ENCODE measurements at places on chromosomes 7 and 10.

DNA sequence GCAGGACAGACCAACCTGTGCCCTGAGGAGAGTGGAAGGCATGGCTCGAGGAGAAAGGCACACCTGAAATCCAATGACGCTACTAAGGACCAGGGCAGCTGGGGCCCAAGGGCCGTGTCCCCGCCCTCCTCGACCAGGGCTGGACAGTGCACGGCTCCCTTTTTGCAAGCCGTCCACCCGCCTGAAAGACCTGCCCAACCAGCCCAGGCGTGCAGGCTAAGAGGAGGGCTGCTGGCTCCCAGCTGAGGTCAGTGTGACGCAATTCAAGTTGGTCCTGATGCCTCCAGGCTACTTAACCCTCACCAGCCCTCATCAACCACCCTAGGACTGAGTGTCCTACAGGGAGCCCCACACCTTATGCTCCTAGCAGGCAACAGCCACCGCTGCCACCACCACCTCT lies 69.3 kb downstream of the DLG5 start:
- DNase-seq = no peak

GRCh38 chr10:100984672-100985177 lies 2.6 kb downstream of the MRPL43 start:
- no peak for DNase-seq

DNA sequence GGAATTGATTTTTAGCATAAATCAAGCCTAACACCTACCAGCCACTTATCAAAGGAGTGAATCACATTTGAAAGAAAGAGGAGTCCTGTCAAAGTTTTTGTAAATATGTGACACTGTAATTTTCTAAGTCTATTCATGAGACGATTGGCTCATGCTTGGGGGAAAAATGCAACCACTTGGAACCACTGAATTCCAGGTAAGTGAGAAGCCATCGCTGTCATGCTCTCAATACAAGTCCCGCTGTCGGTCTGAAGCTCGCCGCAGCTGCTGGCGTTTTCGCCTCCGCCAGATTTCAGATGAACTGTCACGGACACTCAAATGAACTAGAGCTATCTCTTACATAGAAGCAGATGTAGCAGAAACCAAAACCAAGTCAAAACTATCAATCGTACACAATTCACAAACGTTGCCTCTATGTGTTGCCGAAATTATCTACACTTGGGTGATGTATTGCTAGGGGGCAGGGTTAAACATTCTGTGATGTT lies 279.8 kb upstream of the FZD8 start:
- DNase-seq = no peak

DNA sequence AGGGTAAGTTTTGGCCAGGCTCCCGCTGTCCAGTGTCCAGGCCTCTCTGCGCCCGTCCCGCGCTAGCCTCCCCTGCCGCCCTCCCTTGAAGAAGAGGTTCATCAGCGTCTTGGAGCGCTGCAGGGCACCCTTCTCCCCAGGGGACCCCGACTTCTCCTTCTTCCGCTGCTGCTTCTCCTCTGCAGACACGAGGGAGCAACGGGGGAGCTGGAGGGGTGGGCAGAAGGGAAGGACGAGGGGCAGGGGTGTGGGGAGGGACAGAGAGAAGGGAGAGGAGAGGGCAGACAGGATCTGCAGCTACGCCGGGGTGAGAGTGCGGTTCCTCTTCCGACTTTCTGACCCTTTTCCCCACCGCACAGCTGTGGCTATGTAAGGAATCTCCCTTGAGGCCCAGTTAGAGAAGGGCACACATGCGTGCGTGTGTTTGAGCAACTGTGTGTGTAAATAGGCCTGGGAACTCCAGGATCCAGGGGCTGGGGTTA lies 12.8 kb downstream of the PDZD7 start:
- peak; percentile 39 for DNase-seq

- DNase-seq = no peak
Observed at GRCh38 chr10:79910344-79910743, 38.6 kb downstream of the SFTPD start.

DNA sequence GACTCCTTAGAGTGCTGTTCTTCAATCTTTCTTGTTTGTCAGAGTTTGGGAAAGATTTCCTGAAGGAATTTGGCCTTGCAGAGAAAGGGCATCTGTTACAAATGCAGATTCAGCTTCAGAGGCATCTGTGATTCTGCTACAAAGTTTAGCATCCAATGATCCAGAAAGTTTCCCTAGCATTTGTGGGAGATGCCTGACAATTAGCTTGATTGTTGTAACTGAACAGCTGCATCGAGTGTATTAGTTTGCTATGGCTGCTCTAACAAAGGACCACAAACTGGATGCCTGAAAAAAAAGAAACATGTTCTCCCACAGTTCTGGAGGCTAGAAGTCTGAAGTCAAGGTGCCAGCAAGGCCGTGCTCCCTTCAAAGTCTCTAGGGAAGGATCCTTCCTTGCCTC lies 365.1 kb downstream of the GRID1 start:
- no peak for DNase-seq

- DNase-seq = peak; percentile 76
Observed at GRCh38 chr7:102064361-102065025, 222.2 kb upstream of the SH2B2 start.
